ENCODE measurements at places on chromosomes 12 and 14. TPM values are rescaled to one million over a fixed set of nuclear protein-coding genes. Genes with fewer than 3 reads are reported as not detected.

The TOMM20L gene
- 1.1 TPM for polyA plus RNA-seq

The CCDC184 gene
- polyA plus RNA-seq, result 0.60 TPM

The SCNN1A gene
- 68.0 TPM for polyA plus RNA-seq

The TAS2R50 gene
- not detected for polyA plus RNA-seq

The ABHD12B gene
- 0.81 TPM for polyA plus RNA-seq

DNA sequence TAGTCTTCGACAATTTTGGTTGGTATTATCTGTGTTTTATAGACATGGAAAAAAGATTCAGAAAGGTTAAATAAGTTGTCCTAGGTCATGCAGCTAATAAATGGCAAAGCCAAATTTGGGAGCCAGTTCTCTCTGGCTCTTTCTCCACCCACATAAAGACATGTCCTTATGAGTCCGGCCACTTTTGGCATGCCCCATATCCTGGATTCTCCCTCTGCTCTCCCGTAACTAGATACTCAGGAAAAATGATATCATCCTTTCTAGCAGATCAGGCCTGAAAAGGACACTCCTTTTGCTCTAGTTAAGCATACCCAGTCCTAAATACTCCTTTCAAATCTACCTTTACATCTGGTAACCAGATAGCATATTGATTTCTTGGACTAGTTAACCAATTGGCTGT, 64.4 kb downstream of the TTLL5 start:
- DNase-seq, result no peak

- no peak for DNase-seq
Observed at GRCh38 chr12:91098941-91099340, 12.4 kb downstream of the LUM start.

GRCh38 chr12:113413488-113413939, 8.7 kb upstream of the SDSL start:
- no peak for DNase-seq

- no peak for DNase-seq
Observed at GRCh38 chr12:120529641-120530417, 871 bp upstream of the COQ5 start.

- DNase-seq, result no peak
Observed at GRCh38 chr12:90298289-90298948, 589.8 kb upstream of the ATP2B1 start.

DNA sequence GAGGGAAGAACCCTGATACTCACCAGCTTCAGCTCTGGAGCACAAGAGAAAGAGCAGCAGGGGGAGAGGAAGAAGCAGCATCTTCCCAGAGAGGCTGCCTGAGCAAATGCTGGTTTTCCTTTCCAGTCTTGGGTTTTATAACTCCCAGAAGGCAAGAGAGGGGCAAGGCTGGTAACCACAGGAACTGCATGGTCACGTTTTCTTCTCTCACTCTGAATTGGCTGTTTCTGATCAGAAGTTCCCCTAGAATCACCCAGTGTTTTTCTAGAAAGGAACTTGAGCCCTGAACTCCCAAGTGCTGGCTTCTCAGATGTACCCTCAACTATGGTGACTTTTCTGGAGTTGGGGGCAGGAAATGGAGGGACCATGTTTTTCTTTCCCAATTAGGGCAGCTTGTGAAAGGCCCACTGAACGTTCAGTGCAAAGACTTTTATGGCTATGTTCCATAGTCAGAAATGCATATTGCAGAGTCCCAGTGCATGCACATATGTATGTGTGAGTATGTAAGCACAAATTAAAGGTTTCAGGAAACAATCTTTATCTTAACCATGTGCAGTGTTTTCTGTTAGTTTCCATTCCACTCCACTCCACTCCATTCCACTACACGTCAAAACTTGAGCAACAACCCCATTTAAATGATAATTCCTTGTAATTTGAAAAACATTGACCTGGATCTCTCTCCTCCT, at the start of gene CMA1:
Gene CMA1 (minus strand): TSS at position 111 of the 686 bp plus-strand sequence. CDS start 30 bp downstream, at position 81.
- DNase-seq, result no peak
